ENCODE measurements at places on chromosomes 1 and 21.

- DNase-seq: peak; percentile 55
These were observed 6.7 kb downstream of the LMO4 start for GRCh38 chr1:87335175-87335884.

- no peak for DNase-seq
These were observed 54.9 kb downstream of the INAVA start for GRCh38 chr1:200949626-200950025.

DNA sequence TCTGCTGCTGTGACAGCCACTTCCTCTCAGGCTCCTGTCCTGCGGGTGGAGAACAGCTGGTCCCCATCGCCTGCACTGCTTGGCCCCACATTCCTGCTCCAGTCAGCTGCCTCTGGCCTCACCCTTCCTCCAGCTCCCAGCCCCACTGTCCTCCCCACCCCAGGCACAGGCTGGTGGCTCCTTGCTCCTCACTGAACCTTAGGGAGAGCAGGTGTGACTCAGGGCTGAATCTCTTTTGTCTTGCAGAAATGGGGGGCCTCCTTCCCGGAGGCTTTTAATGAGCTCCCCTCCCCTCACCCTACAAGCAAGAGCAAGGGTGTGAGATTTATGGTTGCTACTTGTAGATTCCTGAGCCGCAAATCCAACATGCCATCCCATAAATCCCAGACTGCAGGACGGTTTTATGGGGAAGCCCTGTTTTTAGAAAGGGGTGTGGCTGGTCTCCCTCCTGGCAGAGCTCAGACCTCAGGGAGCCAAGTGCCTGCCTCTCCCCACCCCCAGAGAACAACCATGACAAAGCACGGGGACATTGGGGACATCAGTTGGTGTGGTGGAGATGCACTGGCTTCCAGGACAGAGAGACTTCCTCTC lies 15.2 kb downstream of the CDK18 start:
- no peak for DNase-seq

GRCh38 chr1:99737016-99737415 lies 29.4 kb downstream of the FRRS1 start:
- DNase-seq: peak; percentile 66

DNA sequence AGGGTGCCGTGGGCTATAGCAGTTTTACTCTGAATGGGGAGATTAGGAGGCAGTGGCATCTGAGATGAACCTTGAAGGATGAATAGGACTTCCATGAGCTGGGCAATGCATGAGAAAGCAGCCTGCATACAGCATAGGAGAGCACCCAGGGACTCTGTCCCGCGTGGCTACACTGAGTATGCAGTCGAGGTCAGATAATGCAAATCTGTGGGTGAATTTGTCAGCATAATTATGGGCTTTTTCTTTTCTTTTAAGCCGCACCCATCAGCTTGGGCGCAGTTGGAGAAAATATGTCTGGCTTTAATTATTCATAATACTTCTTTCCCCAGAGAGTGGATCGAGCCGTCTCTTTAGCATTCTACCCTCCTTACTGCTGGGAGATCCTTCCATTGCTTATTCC lies 188.5 kb downstream of the ZSCAN20 start:
- DNase-seq: no peak

- no peak for DNase-seq
These were observed 60.7 kb downstream of the PRKAB2 start for GRCh38 chr1:147111381-147112130.

GRCh38 chr1:159849626-159850366 lies 12.7 kb downstream of the VSIG8 start:
- DNase-seq: no peak

- no peak for DNase-seq
These were observed 5.7 kb upstream of the LGR6 start for GRCh38 chr1:202187697-202188407.

DNA sequence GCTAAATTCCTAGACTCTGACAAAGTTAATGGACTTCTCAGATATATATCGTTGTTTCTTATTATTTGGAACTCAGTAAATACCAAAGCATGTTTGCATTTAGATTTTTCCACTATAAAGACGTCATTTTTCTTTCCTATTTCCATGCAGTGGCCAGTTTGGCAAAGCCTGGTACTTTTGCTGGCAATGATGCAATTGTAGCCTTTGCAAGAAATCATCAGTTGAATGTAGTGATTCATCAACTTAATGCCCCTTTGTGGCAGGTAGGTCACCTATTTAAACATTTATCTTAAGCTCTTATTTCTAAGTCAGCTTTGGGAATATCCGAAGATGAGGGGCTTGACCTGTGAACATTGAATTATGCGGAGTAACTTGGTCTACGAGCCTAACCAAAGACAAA lies 12.0 kb downstream of the OTUD3 start:
- no peak for DNase-seq

- peak; percentile 80 for DNase-seq
These were observed 22.7 kb downstream of the NCF2 start for GRCh38 chr1:183567584-183567983.

DNA sequence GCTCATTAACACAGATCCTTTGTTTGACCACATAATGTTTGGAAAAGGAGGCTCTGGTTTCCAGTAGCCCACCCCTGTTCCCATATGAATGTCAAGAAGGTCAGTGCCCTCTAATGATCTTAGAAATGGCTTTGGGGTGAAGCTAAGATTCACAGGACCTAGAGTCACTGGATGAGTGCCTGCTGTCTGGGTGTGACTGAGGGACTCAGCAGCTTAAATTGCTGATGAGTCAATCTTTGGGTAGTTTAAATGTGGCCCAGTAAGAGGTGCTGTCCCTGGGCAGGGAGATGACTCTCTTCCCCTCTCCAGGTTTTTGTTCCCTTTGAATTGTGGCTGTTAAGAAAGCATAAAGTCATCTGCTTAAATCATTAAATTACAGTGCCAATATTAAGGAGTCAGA lies 50.6 kb downstream of the L1TD1 start:
- no peak for DNase-seq

DNA sequence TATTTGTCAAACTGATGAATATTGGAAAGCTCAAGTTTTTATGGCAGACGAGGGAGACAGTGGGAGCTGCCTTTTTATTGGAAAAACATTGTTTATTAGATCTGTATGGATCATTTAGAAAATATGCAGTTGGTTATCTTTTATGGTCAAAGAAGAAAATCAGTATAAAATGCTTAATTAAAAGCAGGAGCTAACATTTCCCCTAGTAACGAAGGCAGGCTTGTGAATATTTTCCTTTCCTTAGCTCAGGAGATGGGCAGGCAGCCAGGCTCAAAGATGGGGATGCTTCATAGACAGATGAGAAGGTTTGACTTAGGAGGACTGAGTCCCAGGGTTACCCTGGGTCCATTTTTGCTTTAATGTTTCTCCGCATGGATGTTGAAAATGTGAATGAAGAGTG lies 26.0 kb downstream of the ROR1 start:
- DNase-seq: no peak

GRCh38 chr21:16363100-16363499 lies 633.3 kb downstream of the USP25 start:
- no peak for DNase-seq
